ENCODE measurements at places on chromosomes 12 and 14. TPM values are rescaled to one million over a fixed set of nuclear protein-coding genes. Genes with fewer than 3 reads are reported as not detected.

The SLC16A7 gene
- total RNA-seq, result 11.7 TPM

The KCNA5 gene
- not detected for total RNA-seq

- DNase-seq, result no peak
These were observed 98.6 kb downstream of the IRF2BPL start for GRCh38 chr14:76929927-76930326.

DNA sequence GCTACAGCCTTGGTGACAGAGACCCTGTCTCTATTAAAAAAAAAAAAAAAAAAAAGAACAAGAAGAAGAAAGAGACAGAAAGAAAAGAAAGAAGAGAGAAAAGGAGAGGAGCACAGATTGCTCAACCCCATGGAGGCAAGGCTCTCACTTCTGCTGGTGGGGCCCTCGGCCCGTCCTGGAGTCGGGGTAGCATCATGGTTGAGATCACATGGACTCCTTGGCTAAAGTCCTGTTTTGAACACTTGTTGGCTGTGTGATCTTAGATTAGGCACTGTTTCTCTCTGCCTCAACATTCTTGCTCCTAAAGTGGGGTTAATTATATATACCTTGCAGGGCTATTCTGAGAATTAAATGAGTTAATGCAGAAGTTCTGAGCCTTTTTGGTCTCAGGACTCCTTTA lies 207.7 kb downstream of the CACNA1C start:
- no peak for DNase-seq

- DNase-seq, result no peak
These were observed 244.2 kb downstream of the CACNA1C start for GRCh38 chr12:2297004-2297403.

- DNase-seq, result no peak
These were observed 26.2 kb upstream of the TRAF3 start for GRCh38 chr14:102751088-102751487.

DNA sequence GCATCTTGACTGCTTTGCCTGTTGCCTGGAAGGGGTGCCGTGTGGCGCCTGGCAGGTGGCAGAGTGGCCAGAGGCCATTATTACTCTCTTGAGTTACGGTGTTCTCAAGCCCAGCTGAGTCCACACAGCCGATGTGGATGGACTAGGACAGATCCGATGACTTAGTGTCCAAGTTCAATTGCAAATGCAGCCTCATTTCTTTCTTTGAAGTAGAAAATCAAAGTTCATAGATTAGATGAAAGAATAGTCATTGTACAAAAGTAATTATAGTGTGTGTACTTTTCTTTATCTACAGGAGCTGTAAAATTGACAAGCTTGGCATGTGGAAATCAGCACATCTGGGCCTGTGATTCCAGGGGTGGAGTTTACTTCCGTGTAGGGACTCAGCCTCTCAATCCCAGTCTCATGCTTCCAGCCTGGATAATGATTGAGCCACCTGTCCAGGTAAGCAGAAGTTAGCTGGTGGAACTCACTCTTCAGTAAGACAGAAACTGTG lies 44.7 kb downstream of the ANKRD9 start:
- DNase-seq, result no peak

DNA sequence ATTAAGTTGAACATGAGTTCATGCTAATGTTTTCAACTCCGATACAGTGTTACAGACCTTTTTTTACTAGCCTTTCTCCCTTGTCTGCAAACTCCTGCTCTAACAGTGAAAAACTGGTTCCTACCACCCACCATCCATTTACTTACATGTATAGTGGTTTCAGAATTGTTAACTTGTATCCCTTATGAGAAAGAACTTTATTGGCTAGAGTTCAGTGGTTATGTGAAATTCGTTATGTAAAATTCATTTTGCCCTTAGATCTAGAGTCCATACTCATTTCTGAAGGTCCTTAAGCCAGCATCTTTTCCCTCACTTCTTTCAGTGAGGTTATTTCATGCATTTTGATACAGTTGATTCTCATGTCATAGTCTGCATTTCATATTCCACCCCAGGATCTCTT lies 51.0 kb downstream of the PRKCH start:
- no peak for DNase-seq

Data from SJSA1 (cell line).